ENCODE measurements at places on chromosomes 7 and 10. TPM values are rescaled to one million over a fixed set of nuclear protein-coding genes. Genes with fewer than 3 reads are reported as not detected.

Gene C7orf57
- total RNA-seq: under 0.01 TPM

DNA sequence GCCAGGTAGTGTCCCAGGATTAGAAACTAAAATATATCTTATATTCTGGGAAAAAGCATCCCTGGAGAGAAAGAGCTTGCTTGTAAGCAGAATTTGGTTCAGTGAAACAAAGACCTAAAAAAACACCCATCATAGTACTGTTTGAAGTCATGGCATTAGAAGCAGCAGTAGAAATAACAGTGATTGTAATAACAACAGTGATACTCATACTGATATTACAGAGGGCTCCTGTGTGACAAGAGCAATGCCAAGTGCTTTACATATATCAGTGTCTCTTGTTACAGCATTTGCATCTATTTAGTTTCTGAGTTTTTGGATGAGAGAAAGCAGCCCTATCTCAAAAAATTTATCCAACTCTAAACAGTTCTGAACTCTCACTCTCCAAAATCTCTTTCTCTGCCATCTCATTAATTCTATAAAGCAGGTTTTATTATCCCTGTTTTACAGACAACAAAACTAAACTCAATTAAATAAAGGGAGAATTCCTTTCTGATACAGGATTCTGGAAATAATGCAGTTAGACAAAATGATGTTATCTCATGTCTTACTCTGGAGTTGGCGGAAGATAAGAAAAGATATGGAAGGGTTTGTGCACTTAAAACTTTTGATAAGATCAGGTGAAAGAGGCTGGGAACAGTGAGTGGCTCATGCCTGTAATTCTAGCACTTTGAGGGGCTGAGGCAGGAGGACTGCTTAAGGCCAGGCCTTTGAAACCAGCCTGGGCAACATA is 146.5 kb upstream of the AOAH start:
- no peak for DNase-seq

DNA sequence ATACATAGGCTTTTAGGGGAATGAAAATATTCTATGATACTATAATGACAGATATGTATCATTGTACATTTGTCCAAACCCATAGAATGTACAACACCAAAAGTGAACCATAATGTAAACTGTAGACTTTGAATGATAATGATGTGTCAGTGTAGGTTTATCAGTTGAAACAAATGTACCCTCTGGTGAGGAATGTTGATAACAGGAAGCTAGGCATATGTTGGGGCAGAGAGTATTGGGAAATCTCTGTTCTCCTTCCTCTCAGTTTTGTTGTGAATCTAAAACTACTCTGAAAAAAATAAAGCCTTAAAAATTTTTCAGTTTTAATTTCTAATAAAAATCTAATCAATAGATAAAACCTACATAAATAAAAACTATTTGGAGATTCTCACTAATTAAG is 36.9 kb downstream of the C1GALT1 start:
- no peak for DNase-seq

- DNase-seq: no peak
Observed at GRCh38 chr10:13139150-13139549, 22.2 kb upstream of the MCM10 start.

GRCh38 chr7:117324960-117325359 is 2.1 kb upstream of the WNT2 start:
- no peak for DNase-seq

DNA sequence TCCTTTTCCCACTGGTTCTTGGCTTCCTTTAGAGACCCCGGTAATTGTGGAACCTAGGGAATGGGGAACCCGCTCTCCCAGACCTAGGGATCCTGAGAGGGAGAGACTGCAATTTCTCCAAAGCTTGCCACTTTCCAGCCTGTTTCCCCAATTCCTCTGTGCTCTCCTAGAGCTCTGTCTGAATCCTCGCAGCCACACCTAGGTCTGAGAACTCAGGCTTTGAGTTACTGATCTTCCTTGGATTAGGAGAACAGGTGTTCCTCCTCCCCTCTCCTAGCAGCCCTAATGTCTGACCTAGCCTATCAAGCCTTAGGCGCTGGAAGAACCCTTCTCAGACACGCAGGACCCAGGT is 20.0 kb downstream of the WNT8B start:
- no peak for DNase-seq

Gene LEP
- total RNA-seq: not detected

GRCh38 chr10:50375051-50375452 is 123.7 kb upstream of the ASAH2 start:
- no peak for DNase-seq

DNA sequence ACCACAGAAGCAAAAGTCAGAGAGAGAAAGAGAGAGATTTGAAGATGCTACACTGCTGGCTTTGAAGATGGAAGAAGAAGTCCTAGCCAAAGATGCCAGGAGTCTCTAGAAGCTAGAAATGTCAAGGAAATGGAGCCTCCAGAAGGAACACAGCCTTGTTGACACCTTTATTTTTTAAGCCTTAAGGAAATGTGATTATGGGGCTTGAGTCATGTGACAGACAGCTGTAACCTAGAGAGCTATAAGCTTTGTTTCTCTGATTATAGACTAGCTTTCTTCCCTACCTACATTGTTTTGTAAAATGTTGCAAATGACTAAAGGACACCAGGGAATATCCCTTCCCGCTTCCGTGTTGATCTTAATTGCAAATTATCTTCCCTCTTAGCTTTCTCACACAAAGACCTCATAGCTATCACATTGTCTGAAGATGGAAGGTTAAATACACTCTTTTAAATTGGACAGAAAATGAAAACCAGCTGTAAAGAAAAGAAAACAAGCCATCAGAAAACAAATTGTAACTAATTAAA is 199.9 kb downstream of the ARHGAP12 start:
- DNase-seq: no peak

Gene GRID1
- total RNA-seq: 12.6 TPM

Gene SUFU
- 2.9 TPM for total RNA-seq

DNA sequence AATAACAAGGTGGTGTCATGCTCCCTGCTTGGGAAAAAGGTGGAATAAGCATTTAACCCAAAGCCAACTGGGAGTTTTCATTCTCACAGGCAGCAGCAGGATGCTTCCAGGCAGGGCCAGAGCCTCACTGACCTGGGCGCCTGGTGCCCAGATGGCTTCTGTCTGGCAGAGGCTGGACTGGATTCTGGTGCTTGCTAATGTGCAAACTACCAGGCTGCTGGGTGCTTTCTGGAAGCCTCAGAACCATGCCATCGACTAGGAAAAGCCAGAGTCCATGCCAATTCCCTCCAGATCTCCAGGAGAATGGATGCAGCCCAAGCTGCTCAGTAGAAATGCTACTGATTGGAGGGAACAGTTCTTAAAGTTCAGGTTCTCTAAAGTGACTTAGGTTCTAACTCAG is 36.2 kb downstream of the VIPR2 start:
- DNase-seq: no peak

GRCh38 chr7:137446025-137446424 is 102.5 kb upstream of the PTN start:
- no peak for DNase-seq

- no peak for DNase-seq
Observed at GRCh38 chr7:232410-233248, 40.3 kb downstream of the FAM20C start.

GRCh38 chr7:33981226-33981625 is 75.9 kb downstream of the BMPER start:
- DNase-seq: no peak

DNA sequence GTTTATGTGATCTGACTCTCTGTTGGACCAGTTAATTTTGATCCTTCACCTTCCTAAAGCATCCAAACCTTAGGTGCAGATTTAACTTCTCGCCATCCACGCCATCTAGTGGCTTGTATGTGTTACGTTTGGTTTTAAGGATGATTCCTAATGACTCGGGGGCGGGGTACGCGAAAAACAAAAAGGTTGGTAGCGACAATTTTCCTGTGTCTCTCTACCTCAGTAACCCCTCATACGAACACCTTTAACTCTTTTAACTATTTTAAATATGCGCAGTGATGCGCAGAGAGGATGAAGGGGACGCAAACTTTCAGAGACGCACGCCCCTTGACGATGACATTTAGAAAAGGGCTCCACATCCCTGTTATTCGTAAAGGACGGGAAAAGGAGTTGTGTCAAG is 714 bp upstream of the KCND2 start:
- DNase-seq: peak; percentile 47

- DNase-seq: no peak
Observed at GRCh38 chr7:150766334-150766709, 29.1 kb downstream of the GIMAP5 start.

- no peak for DNase-seq
Observed at GRCh38 chr7:2689343-2689847, 1.4 kb downstream of the AMZ1 start.

Gene ASZ1
- total RNA-seq: not detected

Gene ASB13
- total RNA-seq: 18.8 TPM

DNA sequence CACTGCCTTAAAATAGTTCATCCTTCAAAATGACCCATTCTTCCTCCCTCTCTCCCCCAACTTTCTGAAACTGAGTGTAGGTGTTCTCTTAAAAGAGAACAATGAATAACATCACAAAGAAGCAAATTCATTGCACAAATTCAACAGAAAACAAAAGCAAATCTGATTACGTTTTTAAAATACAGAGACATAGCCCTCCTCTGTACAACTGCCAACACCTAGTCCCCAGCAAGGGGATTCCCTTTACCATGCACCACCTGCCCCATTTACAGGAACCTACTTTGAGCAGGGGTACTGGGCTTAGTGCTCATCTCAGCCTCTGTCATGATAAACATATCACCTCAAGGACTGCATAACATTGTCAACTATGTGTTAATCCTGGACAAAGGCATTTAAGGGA is 302.8 kb upstream of the AOAH start:
- no peak for DNase-seq

- DNase-seq: no peak
Observed at GRCh38 chr10:25902002-25902401, 32.0 kb upstream of the MYO3A start.

GRCh38 chr7:84108119-84108518 is 86.5 kb downstream of the SEMA3A start:
- DNase-seq: no peak

- DNase-seq: no peak
Observed at GRCh38 chr7:3592401-3593134, 291.5 kb downstream of the SDK1 start.

- DNase-seq: no peak
Observed at GRCh38 chr7:141920281-141920680, 4.1 kb downstream of the OR9A4 start.

GRCh38 chr7:112452102-112452888 is 2.0 kb downstream of the IFRD1 start:
- DNase-seq: no peak

- no peak for DNase-seq
Observed at GRCh38 chr7:52283335-52283734, 752.1 kb upstream of the POM121L12 start.
